ENCODE measurements at places on chromosomes 4 and X.

DNA sequence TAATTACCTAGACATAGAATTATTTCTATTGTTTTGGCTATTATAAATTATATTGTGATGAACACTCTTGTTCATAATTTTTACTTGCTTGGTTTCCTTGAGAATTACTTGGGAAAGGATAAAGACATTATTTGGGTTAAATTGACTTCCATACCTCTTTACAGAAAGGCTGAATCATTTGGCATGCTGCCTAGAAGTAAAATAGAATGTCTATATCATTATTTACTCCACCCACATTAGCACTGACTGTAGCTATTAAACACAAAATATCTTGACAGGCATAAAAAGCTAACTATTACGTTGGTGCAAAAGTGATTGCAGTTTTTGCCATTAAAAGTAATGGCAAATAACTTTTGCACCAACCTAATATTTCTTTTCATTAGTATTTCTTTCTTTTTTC is 29.7 kb upstream of the ADH6 start:
- no peak for DNase-seq

GRCh38 chr4:105057370-105058105 is 89.1 kb upstream of the TET2 start:
- DNase-seq, result no peak

DNA sequence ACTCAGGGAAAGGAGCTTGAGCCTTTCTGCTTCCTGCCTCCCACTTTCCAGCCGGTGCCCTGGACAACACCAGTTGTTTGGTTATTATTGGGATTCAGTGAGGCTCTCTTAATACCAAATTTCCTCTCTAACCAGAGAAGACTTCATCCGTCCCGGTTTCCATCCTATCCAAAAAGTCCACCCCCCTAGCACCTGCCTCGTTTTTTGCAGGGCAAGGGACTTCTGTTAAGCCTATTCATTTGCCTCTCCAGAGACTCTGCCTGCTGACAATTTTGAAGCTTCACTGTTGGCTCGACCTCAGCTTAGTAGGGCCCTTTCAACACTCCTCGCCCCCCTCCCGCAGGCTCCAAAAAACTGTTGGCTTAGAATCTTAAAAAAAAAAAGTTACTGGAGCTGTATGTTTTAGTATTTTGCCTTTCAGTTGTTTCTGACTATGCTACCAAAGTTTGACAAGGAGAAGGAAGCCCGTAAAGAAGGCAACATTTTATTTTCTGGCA is 779 bp upstream of the PRSS12 start:
- no peak for DNase-seq

DNA sequence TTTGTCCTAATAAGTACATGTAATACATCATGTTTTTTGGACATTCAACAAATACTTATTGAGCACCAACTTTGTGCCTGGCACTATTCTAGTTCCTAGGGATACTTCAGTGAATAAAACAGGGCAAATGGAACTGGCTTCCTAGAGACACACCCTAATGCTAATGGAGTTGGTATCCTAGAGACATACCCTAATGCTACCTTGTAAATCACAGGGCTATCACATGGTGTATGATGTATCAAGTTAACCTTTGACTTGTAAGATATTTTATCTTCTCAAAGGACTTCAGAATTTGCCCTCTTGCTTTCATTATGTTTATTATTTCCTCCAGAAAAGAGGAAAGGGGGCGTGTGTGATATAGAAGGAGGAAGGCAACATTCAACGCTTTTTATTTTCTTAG is 10.1 kb downstream of the GK start:
- DNase-seq, result no peak

DNA sequence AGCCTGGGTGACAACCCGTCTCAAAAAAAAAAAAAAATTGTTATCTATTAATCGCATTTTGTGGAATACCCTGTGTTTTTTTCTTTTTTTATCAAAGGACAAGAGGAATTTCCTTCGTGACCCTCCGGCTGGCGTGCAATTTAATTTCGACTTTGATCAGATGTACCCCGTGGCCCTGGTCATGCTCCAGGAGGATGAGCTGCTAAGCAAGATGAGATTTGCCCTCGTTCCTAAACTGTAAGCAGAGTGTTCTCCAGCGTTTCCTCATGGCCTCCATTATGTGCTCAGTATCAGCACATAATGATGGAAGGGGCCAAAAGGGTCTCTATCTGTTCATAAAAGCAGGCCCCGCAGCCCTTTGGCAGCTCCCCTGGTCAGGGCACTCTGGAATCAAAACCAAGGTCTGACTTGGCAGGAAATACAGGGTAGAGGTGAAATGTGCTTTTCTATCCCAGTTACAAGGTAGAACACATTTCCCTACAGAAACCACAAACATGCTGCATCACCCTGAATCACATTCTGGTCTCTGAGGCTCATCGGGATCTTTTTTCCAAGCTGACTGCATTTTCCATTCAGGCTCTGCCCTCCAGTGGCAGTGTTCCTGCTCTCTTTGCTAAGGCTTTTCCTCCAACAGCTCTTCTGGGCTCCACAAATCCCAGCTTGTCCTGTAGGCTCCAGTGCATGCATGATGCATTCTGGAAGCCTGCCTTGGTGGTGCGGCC is 24.4 kb downstream of the SYAP1 start:
- DNase-seq, result no peak

GRCh38 chr4:26793735-26794134 is 66.9 kb upstream of the STIM2 start:
- no peak for DNase-seq

DNA sequence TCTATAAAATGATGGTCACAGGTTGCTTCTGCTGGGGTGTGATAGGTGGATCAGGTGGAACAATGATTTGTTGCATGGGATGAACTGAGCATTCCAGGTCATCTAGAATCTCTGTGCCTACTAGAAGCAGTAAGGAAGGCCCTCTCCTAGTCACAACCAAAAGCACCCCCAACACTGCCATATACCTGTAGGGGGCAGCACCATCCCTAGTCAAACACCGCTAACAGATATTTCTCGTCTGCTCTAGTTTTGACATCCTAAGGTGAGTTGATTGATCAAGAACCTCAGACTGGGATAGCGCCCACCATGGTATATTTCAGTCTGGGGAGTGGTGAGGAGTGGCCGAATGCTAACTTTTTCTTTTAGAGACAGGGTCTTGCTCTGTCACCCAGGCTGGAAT is 160.2 kb downstream of the NHS start:
- no peak for DNase-seq

- DNase-seq, result no peak
Observed at GRCh38 chrX:10744007-10744406, 123.6 kb upstream of the MID1 start.

- DNase-seq, result no peak
Observed at GRCh38 chr4:126991965-126992364, 640.8 kb upstream of the INTU start.

- DNase-seq, result no peak
Observed at GRCh38 chrX:34343001-34343400, 210.9 kb upstream of the FAM47A start.

GRCh38 chr4:43316813-43317212 is 424.3 kb downstream of the GRXCR1 start:
- no peak for DNase-seq

GRCh38 chr4:12519426-12519825 is 964.7 kb downstream of the RAB28 start:
- DNase-seq, result no peak

GRCh38 chr4:114037988-114038387 is 58.5 kb upstream of the ARSJ start:
- DNase-seq, result no peak

DNA sequence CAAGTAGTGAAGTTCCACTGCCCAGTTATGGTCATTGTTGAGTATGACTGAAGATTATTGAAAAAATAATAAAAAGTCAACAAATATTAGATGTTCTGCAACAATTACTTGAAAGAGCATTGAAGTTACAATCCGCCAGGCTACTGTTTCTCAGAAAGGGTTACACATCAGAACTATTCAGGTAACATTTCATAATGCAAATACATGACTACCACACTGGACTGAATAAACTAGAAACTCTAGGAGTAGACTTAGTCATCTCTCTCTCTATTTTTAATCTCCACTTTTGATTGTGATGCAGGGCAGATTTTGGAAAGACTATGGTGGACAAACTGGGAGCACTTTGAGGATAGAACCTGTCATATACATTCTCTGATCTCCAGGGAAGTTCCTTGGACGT is 748.2 kb upstream of the ATOH1 start:
- no peak for DNase-seq

DNA sequence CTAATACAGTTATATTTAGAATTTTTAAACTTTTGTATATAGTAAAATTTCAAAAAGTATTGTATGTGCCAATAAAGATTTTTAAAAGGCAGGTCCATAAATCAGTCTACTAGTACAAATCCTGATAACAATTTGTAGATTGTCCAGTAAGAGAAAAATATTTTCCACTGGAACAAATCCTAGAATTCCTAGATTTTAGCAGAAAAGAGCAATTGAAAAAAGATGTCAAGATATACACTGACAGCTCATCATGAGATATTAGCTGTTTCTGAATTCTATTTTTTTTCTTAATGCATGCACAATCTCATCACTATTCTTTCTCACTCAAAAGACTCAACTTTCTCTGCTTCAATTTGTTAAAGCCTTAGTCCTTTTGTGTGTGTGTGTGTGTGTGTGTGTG is 289.2 kb upstream of the MAD2L1 start:
- DNase-seq, result no peak

DNA sequence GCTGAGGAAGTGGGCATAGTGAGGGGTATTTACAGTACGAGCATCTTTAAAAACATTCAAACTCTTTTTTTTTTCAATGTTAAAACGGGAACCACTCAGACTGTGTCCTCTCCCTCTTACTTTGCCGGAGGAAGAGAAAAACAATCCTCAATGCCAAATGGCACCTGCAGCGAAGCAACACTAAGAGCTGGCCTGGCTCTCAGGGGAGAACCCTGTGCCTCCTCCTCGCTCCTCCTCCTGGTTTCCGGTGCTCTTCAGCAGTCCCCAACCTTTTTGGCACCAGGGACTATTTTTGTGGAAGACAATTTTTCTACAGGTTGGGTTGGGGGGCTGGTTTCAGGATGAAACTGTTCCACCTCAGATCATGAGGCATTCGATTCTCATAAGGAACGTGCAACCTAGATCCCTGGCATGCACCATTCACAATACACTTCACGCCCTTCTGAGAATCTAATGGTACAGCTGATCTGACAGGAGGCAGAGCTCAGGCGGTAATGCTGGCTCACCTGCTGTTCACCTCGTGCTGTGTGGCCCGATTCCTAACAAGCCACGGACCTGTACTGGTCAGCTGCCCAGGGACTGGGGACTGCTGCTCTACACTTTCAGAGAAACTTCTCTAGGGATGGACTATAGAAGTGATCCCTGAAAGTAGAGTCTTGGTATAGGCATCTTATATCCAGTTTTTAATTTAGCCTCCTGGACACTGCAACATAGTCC is 404.1 kb downstream of the RAPGEF2 start:
- no peak for DNase-seq

GRCh38 chr4:138090150-138090917 is 151.8 kb downstream of the SLC7A11 start:
- no peak for DNase-seq

GRCh38 chrX:85611926-85612325 is 232.5 kb upstream of the POF1B start:
- DNase-seq, result no peak

- DNase-seq, result no peak
Observed at GRCh38 chrX:132266583-132267355, 47.5 kb upstream of the RAP2C start.

GRCh38 chrX:154730253-154730891 is 20.5 kb downstream of the GAB3 start:
- no peak for DNase-seq

GRCh38 chrX:1224954-1225353 is 12.5 kb upstream of the CRLF2 start:
- no peak for DNase-seq

DNA sequence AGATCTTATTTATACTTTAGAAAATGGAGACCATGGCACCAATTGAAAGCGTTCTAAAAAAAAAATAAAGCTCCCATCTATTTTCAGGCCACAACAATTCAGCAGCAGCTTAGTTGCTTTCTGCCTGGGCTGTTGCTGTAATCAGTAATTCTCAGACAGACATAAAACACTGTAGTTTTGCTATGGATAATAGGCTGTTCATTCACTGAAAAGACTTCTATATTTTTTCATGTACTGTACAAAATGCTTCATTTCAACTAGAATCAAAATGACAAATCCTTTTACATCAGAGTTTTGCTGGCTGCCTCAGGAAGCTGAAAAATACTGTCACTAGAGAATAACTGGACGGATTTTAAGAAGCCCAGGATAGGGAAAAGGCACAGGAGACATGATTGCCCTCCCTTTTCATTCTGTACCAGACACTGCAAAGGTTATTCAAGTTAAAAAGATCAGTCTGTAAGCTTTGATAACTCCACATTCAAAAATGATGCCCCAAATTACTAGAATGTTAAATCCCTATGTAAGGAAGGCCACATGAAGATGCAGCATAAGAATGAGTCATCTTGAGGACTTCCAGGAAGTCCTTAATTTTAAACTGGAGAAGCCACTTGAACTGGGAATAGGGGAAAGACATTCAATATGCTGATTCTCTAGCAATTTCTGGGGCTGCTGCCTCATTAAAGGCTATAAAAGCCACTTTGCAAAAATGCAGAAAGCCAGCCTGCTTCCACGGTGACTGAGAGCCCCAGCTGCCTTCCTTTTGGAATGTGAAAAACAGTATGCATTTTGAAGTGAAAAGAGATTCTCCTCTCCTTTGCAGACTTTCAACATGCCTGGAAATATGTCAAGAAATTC is 403.2 kb upstream of the RASGEF1B start:
- no peak for DNase-seq

GRCh38 chrX:129793604-129794191 is 13.9 kb downstream of the SASH3 start:
- DNase-seq, result no peak

DNA sequence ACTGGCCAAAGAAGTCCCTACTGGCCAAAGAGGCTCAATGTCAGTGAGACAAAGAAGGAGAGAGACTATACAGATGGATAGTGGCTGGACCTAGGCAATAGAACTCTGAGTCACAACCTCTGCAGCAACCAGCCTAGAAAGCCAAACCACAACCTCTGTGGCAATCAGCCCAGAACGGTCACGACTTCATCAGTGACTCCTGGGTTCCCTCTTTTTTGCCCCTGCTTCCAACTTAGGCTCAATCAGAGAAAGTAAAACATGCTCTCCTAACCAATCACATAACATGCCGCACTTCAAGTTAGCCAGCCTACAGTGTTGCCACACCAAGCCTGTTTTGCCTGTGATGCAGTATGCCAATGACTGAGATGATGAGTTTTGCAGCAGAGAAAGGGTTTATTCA is 203.4 kb downstream of the ANAPC10 start:
- DNase-seq, result no peak

- no peak for DNase-seq
Observed at GRCh38 chr4:98722000-98722399, 63.6 kb upstream of the TSPAN5 start.

GRCh38 chr4:64340218-64341110 is 68.8 kb downstream of the TECRL start:
- DNase-seq, result no peak

GRCh38 chrX:68650491-68650890 is 3.0 kb downstream of the STARD8 start:
- DNase-seq, result no peak
